ENCODE measurements at places on chromosomes 7 and 10.

- no peak for DNase-seq
Measured at GRCh38 chr7:36942541-36942940, 218.2 kb upstream of the AOAH start.

DNA sequence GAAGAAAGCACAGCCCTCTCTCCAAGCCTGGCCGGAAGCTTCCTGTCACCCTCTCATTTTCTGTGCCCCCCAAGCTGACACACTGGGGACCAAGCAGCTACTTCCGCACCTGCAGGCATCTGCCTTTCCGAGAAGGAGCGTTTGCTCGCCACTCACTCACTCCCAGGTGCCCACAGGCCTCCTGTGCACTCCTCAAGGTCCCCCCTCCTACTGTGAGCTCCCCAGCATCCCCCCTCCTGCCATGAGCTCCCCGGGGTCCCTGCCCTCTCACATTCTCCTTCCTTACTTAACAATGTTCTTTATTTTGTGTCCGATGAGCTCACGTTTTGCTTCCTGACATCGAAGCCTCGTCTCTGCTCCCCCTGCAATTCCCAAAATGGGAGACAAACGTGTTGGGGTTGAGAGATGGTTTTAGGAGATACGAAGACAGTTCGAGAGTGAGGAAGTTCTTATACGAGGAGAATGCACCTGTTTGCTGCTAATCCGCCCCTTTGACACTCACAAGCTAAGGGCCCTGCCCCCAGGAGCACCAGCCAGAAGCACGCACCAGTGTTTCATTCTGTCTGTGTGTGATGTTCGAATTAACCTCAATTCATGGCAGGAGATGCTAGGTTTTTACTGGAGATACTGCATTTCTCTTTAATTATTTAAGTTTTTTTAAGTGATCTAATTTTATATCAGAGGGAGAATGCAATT lies 70.2 kb downstream of the PDGFA start:
- no peak for DNase-seq

GRCh38 chr10:82321724-82322123 lies 446.7 kb downstream of the NRG3 start:
- DNase-seq = no peak

GRCh38 chr10:43115881-43116595 lies 22.2 kb upstream of the CSGALNACT2 start:
- DNase-seq = no peak

- DNase-seq = no peak
Measured at GRCh38 chr10:111765216-111765615, 418.3 kb downstream of the GPAM start.

DNA sequence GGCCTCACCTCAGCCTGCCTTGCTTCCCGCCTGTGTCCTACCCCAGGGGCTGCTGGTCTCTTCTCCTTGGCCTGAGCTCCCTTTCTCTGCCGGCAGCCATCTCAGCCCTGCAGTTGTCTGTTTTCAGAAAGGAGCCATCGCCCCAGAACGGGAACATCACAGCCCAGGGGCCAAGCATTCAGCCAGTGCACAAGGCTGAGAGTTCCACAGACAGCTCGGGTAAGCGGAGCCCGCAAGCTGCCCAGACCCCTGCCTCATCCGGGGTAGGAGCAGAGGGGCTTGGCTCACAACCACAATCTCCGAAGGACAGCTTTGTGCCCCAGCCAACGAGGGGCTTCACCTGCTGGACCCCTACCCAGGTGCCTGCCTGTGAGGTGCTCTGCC lies 5.3 kb upstream of the DEPP1 start:
- DNase-seq = no peak

- no peak for DNase-seq
Measured at GRCh38 chr7:26603631-26604030, 260.8 kb downstream of the SKAP2 start.

GRCh38 chr7:142645777-142646176 lies 103.5 kb upstream of the PRSS1 start:
- DNase-seq = no peak

DNA sequence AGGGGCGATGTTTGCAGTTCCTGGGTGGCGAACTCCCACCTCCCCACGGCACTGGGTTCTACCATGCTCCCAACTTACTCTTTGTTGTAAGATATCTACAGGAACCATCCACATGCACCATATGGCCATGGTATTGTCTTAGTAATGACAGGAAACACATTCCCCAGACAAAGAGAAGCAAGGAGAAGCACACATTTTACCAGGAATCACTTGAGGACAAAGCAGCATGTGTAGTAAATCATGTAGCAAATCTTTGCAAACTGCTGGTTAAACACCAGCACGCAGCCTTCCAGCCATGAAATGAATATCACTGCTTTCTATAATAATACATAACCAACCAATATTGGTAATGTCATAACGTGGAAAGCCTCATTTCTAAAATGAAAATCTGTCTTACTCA lies 101.2 kb downstream of the NRP1 start:
- no peak for DNase-seq

GRCh38 chr7:2763597-2763996 lies 75.6 kb downstream of the AMZ1 start:
- no peak for DNase-seq

DNA sequence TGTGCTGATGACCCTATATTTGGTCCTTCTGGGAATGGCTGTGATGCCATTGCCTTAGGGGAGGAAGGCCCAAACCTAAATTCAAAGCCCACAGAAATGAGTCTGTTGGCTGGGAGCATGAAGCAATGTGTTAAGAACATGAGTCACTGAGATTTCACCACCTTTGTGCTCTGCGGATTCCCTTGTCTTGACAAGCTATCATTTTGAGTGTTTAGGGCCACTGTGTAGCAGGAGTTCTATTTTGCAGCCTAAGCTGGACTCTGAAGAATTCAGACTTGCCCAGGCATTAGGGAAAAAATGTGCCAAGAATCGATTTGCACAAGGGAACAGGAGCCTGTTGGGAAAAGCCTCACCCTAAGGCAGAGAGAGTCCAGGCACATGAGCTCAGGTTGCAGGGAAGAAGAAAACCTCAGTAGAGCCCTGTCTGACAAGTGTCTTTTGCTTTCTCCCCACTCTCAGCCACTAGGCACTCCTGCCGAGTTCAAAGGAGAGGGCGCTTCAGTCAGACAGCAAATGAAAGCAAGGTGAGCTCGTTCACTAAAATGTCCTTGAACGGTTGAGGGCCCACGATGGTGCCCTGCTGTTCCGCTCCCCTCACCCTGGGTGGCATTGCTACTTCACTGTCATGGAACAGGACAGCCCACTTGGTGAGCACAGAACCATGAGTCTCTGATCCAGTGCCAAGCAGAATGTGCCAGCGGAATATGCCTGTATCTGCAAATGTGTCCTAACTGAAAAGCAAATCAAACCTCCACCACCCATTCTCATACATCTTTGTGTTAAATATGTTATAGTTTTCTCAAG lies 93.6 kb downstream of the PRLHR start:
- no peak for DNase-seq

DNA sequence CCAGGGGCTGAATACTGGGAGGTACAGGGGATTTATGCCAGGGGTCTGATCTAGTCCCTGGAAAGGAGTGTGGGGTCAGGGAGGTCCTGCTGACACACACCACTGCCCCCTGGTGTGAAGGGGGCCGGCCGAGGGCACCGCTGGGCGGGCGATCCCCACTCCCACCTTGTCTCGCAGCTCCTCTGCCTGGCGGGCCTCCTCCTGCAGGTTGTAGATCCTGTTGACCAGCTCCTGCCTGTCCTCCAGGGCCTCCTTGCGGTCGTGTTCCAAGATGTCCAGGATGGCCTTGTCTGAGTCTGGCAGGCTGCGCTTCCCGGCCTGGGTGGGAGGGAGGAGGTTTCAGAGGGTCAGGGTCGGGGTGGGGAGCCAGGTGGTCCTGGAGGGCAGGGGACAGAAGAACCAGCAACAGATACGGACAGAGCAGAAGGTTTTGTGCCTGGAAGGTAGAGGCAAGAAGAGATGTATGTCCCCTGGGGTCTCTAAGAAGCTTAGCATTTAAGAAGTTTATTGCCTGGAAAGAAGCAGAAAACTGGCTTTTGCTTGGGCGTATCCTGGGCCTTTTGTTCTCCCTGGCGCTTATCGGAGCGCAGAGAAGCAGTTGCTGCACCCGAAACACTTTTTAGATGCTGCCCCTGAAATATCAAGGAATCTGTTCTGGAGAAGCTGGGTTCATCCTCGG lies 94.5 kb upstream of the GNA12 start:
- no peak for DNase-seq

DNA sequence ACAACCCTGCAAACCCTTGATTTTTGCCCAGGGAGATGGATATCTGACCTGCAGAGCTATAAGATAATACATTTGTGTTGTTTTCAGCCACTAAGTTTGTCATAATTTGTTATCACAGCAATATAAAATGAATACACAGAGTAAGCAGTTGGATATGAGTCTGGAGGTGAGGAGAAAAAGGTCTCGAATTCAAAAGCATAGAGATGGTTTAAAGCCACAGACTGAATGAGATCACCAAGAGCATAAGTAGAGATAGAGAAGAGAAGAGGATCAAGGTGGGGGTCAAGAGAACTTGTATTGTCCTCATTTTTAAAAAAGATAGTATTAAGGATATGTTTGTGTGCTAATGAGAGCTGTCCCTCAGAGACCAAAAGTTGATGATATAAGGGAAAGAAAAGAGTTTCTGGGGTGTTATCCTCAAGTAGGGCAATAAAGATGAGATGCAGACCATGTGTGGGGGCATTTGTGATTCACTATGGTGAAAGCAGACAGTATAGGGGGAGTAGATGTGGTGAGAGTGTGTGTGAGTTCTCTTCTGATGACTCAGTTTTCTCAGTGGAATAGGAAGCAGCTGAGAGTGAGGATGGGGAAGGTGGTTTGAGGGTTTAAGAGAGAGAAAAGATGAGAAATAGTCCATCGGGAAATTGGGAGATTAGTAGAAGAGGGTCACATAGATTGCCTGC lies 25.8 kb upstream of the PCGF5 start:
- no peak for DNase-seq

DNA sequence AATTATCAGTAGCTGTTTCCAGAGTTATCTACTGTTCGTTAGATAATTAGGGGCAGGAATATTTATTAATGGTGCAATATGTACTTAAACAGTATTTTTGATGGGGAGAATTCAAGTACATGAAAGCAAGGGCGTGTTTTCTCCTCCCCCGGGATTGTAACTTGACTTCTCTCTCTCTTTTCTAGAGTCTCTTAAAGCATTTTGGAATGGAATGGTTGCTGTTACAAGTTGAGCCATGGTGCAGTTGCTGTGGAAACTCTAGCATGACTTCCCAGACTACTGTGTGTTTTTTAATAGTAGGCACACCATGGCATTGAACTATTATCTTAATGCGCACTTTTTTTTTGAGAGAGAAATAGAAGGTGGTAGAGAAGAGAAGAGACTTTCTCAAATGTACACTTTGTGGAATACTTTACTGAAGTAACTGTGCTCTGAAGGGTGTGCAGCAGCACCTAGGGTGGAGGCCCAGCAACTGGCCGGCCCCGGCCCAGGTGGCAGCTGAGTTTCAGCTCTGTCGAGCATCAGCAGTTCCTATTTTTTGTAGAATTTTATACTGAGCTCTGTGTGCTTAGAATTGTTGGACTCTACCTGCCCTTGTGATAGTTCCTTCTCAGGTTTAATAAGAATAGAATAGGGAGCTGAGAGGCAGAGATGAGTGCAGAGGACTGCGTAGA lies 64.4 kb downstream of the CCNY start:
- no peak for DNase-seq

DNA sequence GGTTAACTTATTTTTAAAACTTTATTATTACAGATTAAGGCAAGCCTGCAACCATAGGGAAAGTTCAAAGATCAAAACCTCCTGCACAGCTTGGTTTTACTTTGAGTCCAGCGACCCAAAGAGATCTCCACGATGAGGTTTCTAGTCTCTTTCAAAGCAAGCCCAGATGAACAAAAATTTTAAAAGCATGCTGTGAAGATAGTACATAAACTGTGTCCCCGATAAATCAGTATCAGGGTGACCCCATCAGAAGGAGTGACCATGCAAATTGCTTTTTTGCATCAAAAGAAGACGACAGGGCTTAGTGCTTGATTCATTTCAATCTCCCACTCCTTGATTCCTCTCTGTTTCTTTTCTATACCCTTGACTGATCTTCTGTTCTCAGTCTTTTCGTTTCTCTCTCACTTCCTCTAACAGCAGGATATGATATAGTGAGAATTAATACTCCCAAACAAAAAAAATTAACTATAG lies 16.0 kb upstream of the DNTT start:
- DNase-seq = no peak

GRCh38 chr7:4204513-4205165 lies 477.5 kb upstream of the FOXK1 start:
- peak; percentile 21 for DNase-seq

GRCh38 chr10:44332465-44332864 lies 52.4 kb downstream of the CXCL12 start:
- no peak for DNase-seq

DNA sequence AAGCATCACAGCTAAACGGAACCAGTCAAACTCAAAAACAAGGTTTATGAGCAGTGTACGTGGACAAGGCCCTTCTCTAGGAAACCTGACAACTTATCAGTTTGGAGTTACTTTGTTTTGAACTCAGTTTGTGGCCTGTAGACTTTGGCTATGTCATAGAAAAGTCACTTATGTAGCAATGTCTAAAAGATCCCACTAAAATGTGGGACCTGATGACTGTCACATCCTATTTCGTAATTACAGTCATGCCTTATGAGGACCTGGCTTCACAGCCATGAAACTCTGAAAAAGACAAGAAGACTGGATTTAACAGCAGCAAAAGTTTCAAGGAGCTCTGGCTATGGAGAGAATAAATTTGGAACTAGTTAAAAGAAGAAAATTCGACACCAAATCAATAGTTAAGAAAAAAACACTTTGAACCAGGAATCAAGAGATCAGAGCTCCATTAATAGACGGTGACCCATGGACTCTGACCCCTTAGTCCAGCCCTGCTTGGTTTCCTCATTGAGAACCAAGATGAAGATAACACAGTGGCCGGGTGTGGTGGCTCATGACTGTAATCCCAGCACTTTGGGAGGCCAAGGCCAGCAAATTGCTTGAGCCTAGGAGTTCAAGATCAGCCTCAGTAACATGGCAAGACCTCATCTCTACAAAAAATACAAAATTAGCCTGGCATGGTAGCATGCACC lies 204.3 kb downstream of the SFMBT2 start:
- no peak for DNase-seq

DNA sequence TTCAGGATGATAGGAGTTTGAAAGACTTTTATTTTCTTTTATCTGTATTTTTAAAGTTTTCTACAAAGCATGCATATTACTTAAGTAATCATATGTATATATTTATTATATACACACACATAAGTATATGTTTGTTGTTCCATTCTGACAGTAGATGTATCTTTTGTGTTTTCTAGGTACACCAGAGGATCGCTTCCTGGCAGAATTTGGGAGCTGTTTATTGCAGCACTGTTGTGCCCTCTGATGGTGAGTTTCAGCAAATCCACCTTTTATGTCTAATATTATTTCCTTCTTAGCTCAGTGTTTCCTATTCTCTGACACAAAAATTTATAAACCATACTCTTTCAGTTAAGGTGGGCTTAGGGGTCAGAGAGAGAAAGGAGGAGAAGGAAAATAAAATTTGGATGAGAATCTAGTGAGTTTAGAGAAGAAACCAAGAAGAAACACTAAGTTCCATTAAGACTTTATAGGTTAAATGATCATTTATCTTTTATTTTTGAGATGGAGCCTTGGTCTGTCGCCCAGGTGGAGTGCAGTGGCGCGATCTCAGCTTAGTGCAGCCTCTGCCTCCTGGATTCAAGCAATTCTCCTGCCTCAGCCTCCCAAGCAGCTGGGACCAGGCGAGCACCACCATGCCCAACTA lies 59.2 kb upstream of the OIT3 start:
- no peak for DNase-seq

All from stimulated activated CD4-positive, alpha-beta T cell treated with anti-CD3 and anti-CD28 coated beads, Interleukin-15, amount 100 ng/mL, for 1 hour (primary cell).